IMR-90 (cell line): ENCODE measurements at places on chromosomes 2 and 18. TPM values are rescaled to one million over a fixed set of nuclear protein-coding genes. Genes with fewer than 3 reads are reported as not detected.

GCG gene
- total RNA-seq: not detected in 2 replicates

KLF11 gene
- 2.0 and 2.2 TPM in 2 replicates for total RNA-seq

C18orf54 gene
- total RNA-seq: 3.0 and 5.6 TPM in 2 replicates

DNA sequence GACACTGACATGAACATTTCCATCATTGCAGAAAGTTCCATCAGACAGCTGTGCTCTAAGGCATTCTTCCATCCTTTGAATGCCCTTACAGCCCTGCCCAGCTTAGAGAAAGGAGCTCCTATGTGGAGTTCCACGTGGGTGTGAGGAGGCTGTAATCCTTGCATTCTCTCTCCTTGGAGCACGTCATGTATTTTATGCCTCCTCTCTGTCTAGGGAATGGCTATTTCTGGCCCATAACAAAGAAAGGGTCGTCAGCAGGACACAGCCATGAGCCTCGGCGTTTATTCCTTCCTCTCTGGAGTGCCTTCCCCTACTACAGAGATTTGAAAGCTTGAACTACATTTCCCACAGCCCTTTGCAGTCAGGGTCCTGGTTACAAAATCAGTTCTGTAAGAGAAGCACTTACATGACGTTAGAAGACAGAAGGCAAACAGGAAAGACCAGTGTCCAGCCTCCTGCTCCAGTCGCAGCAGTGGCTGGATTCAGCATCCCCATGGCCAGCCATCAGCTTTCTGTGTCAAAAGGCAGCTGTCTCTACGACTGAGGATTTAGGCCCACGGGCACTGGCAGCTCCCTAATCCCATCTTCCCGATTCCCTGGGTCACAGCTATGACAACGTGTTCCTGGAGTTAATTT, 234.9 kb downstream of the TFCP2L1 start:
- no peak for DNase-seq

GRCh38 chr2:30267161-30267975, 36.0 kb downstream of the LBH start:
- no peak for DNase-seq

PPP1R1C gene
- total RNA-seq: 0.28 and 0.36 TPM in 2 replicates
